ENCODE measurements at places on chromosomes 6 and 20.

GRCh38 chr20:59412181-59412580 is 111.8 kb downstream of the EDN3 start:
- no peak for DNase-seq

DNA sequence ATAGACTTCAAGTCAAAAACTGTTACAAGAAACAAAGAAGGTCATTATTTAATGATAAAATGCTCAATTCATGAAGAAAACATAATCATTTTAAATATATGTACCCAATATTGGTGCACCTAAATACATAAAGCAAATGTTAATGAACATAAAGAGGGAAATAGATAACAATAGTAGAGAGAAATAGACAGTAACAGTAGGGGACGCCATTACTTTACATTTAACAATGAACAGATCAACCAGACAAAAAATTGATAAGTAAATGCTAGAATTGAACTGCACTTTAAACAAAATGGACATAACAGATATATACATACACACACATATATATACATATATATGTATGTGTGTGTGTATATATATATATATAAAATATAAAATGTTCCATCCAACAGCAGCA is 37.4 kb downstream of the IL22RA2 start:
- no peak for DNase-seq

DNA sequence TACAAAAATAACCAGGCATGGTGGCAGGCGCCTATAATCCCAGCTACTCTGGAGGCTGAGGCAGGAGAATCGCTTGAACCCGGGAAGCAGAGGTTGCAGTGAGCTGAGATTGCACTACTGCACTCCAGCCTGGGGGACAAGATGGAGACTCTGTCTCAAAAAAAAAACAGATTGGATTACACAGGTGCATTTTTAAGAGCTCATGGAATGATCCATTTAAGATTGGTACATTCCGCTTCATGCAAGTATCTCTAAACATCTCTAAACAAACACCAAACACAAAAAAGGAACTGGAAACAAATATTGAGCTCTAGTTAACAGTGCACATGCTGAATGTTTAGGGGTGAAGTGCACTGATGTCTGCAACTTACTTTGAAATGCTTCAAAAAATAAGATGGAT is 154.3 kb downstream of the GRM4 start:
- DNase-seq, result no peak

GRCh38 chr20:58633161-58634053 is 17.7 kb upstream of the STX16 start:
- no peak for DNase-seq

DNA sequence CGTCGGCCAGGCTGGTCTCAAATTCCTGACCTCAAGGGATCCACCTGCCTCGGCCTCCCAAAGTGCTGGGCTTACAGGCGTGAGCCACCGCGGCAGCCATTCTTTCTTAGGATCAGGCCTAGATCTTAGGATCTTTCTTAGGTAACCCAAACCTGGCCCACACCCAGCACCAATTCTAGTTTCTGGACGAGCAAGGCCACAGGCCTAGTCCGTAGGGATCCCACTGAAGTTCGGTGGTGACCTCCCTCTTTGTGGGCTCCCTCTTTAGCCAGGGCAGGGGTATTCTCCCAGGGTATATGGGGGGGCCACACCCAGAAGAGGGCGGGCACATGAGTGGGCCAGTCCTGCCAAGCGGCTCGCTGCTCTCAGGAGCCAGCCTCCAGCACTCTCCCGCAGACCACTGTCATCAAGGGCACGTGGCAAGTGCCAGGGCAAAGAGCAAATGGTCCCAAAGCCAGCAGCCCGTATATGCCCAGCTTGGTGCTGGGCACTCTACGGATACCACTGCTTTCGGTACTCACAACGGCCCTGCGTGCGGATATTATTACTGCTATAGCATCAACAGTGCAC is 6.5 kb downstream of the PXDC1 start:
- DNase-seq, result no peak

- DNase-seq, result no peak
These were observed 36.1 kb downstream of the F13A1 start for GRCh38 chr6:6284221-6284966.

DNA sequence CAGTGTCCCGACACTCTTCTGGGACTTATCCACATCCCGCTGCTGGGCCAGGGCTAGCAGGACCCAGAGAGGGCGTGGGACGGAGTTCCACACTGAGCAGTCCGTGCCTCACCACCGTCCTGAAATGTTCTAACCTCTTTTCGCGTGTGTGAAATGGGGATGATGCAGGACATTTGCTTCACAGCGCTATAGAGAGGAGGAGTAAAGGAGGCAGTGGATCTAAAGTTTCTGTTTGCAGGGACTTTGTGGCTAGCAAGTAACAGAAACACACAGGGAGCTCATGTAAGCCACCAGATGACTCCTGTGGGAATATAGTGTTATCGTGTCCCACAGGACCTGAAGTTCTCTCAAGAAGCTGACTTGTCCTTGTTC is 634 bp downstream of the ITPA start:
- DNase-seq, result no peak

- no peak for DNase-seq
These were observed 44.6 kb downstream of the TULP4 start for GRCh38 chr6:158356586-158357546.

DNA sequence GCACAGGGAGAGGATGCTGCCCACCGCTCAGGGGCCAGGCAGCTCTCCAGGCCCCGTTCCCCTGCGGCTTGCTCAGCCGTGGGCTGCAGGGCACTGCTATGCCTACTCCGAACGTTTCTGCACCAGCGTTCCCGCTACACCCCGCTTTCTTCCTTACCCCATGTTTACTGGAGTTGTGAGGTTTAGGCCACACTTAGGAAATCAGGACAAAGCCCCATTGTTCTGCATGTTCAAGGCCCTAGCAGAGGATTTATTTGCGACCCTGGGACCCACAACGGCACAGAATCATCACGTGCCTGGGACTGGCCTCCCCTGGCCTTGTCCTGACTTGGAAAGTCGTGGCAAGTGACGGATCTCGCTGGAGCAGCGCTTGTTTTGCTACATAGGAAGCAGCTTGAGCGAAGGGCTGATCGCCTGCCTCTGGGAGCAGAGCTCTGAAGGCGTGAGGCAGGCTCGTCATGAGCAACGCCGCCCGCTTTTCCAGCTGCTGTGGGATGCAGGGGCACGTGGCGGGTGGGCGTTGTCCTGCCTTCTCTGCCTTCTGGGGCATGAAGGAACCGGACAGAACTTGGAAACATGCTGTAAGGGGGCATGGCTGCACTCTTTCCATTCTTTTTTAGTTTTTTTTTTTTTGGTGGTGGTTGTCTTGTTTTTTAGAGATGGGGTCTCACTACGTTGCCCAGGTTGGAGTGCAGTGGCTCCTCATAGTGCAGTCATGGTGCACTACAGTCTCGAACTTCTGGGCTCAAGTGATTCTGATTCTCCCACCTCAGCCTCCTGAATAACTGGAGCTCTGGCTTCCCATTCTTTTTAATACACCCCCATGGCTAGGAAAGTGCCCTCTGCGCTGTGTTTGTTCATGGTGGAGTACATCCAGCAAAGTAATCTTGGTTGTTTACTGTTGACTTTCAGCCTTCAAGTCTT is 14.6 kb upstream of the TMEM181 start:
- DNase-seq, result no peak

DNA sequence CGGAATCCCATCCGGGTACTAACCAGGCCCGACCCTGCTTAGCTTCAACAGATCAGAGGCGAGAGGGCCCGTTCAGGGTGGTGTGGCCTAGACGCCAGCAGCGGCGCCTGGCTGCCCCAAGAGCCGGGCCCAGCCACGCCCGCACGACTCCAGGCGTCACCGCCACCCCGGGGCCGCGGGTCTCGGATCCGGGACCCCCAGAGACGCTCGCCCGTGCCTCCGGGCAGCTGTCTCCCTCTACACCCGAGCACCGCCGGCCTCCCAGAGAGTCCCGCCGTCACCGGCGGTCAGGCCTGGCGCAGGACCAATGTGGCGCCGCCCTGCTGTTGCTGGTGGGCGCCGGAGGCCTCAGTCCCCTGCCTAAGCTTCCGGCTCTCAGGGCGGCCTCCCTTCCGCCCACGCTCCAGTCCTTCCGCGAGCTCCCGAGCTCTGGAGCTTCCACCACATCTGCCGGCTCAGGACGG is 441.2 kb upstream of the DEFB115 start:
- DNase-seq, result no peak

GRCh38 chr6:75230484-75231325 is 12.9 kb downstream of the COX7A2 start:
- no peak for DNase-seq

DNA sequence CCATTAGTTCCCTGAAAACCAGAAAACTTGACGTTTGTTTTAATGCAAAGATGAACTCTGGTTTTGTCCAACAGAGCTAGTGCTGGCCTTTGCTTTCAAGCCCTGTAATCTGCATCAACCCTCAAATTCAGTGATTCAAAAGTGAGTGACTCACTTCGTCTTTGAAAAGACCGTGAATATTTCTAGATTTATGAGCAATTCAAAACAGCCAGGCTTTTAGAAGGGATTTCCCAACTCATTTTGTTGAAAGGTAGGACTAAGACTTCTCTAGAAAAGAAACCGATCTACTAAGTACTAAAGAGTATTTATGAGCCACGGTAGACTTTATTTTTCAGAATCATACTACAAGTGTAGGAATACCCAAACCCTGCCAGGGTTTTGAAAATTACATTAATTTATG is 121.5 kb downstream of the UST start:
- DNase-seq, result no peak

- no peak for DNase-seq
These were observed 15.4 kb downstream of the C6orf141 start for GRCh38 chr6:49565855-49566254.

GRCh38 chr6:56891754-56892153 is 63.2 kb upstream of the BEND6 start:
- DNase-seq, result no peak

- no peak for DNase-seq
These were observed 55.8 kb downstream of the FGD2 start for GRCh38 chr6:37061157-37061804.

- DNase-seq, result no peak
These were observed 2.4 kb downstream of the KIF13A start for GRCh38 chr6:17984812-17985670.

DNA sequence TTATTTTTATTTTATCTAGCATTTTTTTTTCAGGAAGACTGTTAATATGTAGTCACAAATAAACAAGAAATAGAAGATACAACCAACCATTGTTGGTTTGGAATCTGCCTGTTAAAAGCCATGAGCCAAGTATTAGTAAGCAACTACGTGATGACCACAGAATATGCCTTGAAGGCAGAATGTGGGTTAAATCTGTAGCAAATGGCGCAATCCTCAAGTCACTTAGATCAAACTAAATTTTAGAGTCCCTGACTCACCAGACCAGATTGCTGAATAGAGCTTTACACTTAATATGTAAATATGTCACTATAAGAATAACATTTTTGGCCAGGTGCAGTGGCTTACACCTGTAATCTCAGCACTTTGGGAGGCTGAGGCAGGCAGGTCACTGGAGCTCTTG is 800.1 kb upstream of the CITED2 start:
- DNase-seq, result no peak

DNA sequence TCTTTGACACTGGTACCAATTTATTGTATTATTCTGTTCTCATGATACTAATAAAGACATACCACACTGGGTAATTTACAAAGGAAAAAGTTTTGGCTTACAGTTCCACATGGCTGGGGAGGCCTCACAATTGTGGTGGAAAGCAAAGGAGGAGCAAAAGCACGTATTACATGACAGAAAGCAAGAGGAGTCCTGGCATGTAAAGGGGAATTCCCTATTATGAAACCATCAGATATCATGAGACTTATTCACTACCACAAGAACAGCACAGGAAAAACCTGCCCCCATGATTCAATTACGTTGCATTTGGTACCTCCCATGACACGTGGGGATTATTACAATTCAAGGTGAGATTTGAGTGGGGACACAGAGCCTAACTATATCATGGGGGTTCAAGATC is 43.4 kb downstream of the SLC22A2 start:
- DNase-seq, result no peak

DNA sequence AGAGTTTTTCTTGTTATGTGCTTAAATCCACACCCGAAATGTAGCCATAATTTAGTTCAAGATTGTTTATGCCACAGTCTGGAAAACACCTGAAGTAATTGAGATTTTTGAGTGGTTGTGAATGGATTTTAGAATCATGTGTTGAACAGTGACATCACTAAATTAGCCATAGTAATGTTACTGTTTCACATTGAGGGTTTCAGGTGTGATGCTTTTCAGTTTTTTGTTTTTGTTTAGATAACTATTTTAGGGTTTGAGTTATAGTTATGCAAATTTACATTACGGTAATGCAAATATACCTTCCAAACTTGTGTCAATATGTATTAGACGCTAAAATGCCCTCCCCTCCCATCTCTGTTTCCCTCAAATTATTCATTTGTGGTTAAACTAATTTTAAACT is 22.9 kb downstream of the QKI start:
- DNase-seq, result no peak
